ENCODE measurements at places on chromosomes 5 and 9.

DNA sequence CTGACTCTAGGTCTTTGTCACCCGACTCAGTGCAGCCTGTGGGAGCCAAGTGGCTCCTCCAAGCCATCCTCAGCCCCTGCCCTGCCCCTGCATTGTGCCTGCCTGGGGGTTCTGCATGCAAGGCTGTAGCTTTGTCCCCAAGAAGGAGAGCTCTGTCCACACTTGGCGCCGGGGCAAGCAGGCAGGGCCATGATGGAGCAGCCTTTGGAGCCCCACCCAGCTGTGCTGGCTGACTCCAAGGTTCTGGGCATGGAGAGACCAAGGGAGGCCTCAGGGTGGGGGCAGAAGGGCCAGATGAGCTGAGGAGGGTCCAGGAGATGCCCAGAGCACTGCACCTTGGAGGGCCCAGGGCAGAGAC lies 226.2 kb downstream of the CACNA1B start:
- DNase-seq: peak; percentile 29

DNA sequence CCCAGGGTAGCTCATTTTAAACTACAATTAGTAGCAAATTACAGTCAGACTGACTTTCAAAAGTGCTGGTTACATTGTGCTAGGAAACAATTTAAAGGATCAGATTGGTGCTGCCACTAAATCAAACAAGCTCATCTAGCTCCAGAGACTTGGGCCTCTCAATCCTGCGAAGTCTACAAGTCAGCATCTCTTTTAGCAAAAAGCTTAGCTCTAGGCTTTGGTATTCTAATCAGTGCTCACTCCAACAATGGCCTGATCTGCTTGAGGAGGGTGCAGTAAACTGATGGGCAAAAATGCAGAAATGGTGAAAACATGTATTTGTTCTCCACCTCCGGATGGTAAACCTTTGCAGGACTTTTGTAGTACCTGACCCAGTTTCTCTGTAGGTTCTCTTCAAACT lies 47.0 kb upstream of the SEMA6A start:
- DNase-seq: no peak

DNA sequence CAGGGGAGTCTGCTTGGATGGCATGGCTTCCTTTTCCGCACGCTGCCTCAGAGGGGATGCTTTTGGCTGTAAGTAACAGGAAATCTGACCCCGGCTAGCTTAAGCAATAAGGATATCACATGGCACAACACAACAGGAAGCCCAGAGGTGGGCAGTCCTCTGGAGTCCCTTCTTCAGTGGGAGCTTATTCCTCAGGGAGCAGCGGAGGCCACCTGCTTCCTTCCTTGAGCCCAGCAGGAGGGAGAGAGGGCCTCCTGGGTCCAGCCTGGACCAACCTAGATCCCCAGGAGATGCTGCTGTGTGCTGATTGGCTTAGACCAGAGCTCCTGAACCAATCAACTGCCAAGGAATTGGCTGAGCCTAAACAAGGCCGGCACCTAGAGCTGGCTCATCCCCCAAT lies 66.3 kb downstream of the C9orf50 start:
- no peak for DNase-seq

- DNase-seq: no peak
Observed at GRCh38 chr9:81182431-81182830, 506.9 kb downstream of the TLE1 start.

DNA sequence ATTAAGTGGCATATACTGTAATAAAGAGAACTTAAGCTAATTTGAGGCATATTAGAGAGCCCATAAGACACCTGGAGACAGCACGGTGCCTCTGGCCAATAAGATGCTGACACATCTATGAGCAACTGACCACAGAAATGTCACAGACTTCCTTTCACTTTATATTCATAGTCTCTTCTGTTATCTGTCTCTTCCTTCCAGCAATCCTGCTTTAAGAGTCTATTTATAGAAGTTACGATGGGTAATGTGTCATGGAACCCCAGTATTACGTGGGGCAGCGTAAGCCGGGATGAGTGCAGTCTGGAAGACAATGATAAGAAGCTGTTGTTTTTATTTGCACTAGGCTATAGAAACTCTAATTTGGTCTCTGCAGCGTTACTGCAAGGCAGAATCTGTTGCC lies 136.8 kb downstream of the CFAP90 start:
- no peak for DNase-seq

DNA sequence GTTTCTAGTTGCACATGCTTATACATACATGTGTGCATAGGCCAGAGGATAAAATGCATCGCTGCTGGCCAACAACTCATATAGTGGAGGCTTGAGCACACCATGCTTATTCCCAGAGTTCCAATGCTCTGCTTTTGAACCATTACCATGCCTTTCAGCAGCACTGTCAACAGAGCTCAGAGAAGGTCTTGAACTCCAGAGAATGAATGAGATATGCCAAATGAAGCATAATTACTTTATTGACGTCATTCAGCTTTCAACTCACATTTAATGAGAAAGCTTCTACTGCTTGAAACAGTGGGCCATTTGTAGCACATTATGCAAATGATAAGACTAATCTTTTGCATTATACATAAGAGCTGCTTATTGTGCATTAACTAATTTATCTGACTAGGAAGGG lies 765.3 kb upstream of the GRAMD2B start:
- no peak for DNase-seq

DNA sequence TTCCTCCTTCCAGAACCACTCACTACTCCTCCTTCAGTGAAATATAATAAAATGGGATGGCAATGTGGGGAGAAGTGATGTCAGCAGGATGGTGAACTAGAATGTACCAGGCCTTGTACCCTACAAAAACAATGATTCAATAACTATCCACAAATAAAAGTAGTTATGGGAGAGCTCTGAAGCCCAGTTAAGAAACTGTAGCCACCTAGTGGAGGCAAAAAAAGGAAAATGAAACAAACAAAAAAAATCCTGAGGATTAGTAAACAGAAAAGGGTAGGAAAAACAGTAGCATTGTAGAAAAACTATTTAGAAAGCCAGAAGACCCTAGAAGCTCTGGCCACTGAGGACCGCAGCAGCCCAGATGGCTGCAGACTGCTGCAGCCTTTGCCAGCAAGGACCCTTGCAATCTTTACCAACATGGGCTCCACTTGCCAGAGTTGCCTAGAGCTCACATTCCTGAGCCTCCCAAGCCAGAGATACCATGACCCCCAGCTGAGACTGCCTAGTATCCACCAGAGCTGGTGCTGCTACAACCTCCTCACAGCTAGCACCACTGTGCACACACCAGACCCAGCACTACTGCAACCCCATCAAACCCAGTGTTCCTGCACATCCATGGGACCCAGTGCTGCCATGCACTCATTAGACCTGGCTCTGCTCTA lies 259.7 kb upstream of the MSX2 start:
- no peak for DNase-seq

DNA sequence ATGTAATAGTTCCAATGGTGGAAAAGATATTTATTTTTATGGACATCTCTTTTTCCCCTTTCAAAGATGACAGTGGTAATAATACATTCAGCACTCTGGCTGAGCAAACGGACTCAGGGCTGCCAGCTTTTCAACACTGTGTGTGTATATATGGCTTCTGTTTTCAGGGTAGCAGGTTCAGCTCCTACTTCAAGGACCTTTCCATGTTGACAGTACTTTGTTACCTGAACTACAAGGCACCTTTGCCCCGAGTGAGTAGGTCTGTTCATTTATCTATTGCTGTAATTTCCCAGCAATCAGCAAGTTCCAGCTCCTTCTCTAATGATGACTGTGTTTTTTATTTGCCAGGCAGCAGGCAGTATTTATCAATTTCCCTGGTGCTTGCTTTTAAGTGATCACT lies 387.4 kb upstream of the KIF2A start:
- no peak for DNase-seq

DNA sequence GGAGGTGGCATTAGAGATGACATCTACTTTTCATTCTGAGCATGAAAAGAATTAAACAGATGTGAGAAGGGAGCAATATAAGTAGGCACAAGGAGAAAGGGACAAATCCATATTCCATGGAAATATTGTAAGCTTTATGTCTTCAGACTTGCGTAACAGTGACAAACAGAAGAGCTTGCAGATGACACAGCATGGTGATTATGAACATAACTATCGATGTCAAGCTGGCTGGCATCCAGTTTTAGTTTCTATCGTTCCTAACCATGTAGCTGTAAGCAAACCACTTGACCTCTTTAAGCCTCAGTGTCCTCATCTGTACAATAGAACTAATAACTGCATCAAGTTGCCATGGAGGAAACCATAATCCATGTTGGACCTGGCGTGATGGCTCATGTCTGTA lies 246.7 kb upstream of the ADRA1B start:
- no peak for DNase-seq

- no peak for DNase-seq
Observed at GRCh38 chr5:1419476-1420210, 25.6 kb downstream of the SLC6A3 start.

GRCh38 chr5:150245111-150245789 lies 44.3 kb downstream of the CAMK2A start:
- DNase-seq: no peak

GRCh38 chr5:88675708-88676636 lies 207.0 kb downstream of the MEF2C start:
- DNase-seq: peak; percentile 32
